ENCODE measurements at places on chromosomes 7 and 10.

- no peak for DNase-seq
Observed at GRCh38 chr10:101234333-101234732, 5.1 kb upstream of the LBX1 start.

- DNase-seq = no peak
Observed at GRCh38 chr7:12584930-12585329, 14.4 kb downstream of the SCIN start.

GRCh38 chr7:92613720-92614119 lies 23.5 kb upstream of the FAM133B start:
- no peak for DNase-seq

DNA sequence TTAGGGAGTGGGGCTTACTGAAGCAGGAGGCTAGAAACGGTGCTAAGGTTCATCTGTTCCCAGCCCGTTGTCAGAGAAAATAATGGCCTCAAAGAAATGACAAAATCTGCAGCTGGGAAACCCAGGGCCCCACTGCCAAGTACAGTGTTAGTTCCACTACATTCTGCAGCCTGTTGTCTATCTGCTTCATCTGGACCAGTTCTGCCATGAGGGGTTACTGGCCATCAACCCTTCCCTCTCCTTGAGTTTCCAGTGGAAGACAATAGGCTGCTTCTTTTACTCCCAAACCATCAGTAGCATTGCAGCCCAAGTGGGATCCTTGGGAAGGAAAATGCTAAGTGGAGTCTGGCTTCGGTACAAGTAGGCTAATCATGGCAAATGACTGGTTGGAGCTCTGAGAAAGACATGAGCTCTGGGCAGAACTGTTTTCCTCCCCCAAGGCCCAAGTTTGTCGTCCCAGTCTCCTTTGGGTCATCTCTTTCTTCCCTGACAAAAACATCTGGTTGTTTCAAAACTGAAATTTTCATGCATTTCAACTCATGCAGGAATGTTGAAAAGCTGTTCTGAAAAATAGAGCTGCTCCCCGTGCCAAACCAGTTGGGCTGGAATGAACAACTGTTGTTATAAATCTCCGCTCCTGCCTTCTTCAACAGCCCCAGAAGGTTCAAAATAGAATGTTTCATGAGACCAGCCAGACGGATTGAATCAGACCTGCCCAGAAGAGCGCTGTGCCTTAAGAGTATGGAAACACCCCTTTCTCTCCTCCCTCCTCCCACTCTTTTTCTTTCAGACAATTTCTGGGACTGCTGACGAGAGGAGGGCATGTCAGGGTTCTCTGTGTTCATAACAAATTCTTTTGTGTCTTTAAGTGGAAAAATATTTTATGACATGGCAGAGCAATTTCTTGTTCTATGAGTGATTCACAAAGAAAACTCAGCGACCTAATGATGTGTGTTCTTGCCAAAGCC lies 116.6 kb downstream of the RAB18 start:
- DNase-seq = no peak

Measured in esophagus squamous epithelium (tissue), 5 donors.